ENCODE measurements at places on chromosomes 1 and 21.

DNA sequence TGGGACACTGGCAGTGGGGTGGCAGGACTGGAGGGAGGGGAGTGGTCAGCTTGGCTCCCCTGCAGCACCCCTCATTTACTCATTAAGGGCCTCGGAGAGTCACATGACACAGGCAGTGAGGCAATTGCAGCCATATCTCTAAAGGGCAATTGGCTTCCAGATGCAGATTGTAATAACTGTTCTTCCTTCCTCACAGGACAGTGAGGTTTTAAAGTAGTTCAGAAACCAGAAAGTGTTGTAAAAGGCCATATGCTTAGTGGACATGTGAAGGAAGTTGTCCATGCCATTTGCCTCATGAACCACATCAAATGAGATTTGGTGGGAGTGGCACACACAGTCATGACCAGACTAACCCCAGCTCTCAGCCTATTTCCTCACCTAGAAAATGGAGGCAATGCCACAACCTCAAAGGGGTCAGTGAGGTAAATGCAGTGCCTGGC, 11.1 kb downstream of the MTX1 start:
- peak; percentile 56 for DNase-seq

DNA sequence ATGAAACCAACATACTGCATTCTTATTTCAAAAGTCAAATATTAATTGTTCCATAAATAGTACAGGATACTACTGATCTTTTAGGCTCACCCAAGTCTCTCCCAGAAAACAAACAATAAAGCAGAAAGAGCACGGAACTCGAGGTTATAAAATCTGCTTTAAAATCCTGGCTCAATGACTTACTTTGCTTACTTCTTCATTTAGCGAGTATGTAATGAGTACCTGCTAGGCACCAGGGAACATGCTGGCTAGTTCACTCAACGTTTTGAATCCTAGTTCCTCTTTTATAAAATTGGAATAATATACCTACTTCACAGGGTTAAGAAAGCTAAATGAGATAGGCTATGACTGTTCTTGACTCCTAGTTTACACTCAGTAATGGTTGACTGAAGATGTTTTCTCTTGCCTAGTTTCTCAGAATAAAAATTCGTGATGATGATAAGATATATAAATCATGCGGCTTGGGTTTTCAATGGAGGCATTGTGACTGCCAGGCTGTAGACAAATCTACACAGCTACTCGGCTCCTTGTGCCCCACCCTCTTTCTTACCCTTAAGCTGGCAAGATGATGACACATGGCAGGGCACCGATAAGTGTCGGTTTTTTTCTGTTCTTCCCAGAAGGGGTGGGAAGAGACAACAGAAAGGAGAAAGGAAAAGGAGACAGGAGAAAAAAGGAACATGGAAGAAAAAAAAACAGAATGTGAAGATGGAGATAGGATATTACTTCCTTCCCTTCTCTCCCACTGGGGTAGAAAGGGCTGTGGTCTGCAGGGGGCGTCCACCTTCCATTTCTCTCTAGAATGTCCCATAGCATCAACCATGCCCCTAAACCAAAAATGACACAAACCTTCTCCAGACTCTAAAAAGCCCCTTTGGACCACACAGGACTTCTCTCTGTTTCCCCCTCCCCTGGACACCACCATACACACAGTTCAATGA, 507.1 kb downstream of the SMYD3 start:
- no peak for DNase-seq

DNA sequence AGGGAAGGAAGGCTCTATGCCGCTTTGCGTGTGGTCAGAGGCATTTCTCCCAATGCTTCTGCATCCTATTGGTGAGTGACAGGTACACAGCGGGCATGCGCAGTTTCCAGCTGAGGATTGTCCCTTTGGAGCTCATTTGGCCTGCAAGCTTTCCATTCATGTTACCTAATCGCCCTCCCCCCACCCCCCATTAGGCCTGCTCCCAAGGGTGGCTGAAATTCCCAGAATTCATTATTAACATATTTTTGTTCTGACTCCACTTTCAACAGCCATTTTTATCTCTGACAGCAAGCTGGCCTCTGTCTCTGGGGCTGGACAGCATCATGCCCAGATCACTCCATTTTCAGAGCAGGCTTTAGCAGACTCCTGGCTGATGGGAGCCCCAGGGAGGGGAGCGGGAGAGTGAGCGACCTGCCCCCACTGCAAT, 25.6 kb downstream of the MIS18A start:
- no peak for DNase-seq

DNA sequence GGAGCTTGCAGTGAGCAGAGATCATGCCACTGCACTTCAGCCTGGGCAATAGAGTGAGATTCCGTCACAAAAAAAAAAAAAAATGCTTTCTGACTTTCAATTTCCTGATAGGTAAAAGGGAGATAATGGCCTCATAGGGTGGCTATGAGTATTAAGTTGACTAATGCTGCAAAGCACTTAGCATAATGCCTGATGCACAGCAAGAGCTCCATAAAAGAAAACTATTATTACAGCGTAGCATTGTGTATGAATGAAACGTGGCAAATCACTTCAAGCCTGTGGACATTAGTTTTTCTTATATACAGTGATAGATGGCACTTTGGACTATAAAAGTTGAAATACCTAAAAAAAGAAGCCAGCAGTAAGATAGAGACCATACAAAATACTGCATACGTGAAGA, 16.8 kb downstream of the FNDC7 start:
- DNase-seq: no peak

DNA sequence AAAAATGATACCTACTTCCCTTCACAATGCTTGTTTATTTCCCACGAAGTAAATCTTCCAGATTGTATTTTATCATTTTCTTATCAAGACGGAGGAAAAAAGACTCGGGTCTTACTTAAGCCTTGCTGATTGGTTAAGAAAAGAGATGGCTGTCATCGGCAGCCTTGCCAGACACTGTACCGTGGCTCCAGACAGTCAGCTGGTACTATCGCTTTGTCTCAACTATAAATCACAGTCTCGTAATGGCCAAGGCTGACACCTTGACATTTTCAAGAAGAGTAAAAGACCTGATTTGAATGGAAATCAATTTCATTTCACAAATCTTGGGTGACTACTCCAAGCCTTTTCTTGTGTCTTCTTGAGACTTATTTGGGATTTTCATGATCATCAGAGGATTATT, 868.0 kb downstream of the USP25 start:
- DNase-seq: no peak

DNA sequence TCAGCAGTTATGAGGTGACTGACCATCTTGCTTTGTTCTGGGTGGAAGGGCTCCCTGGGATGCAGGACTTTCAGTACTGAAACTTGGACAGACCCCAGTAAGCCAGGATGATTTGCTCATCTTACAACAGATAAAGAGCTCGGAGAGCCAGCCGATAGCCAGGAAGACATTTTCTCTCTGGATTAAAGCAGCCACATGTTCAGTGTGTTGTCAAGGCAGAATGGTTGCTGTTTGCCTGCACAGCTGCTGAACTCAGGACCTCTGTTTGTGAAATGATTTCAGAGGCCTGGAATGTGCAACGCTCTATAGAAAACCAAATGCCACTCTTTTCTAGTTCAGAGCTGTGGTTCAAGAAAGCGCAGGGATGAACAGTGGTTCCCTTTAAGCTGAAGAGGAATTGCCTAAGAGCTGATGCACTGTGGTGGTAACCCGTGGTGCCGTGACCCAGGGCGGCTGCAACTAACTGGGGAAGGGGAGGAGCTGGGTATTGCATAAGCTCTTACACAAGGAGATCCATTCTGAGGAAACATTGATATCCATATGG, 40.7 kb downstream of the CASQ2 start:
- peak; percentile 62 for DNase-seq

GRCh38 chr21:42393443-42393950, 2.4 kb downstream of the TMPRSS3 start:
- DNase-seq: no peak

DNA sequence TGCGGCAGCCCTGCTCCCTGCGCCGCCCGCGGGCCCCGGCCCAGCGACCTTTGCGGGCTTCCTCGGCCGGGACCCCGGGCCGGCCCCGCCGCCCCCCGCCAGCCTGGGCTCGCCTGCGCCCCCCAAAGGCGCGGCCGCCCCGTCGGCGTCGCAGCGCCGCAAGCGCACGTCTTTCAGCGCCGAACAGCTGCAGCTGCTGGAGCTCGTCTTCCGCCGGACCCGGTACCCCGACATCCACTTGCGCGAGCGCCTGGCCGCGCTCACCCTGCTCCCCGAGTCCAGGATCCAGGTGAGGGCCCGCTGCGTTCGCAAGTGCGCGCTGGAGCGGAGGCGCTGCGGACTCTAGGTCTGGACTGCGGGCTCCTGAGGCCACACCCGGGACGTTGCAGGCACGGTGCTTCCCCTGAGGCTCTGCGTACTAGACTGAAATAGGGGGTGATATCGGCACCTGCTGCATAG, 351 bp downstream of the MIXL1 start:
- DNase-seq: peak; percentile 16

- no peak for DNase-seq
These were observed 33.9 kb upstream of the SDC3 start for GRCh38 chr1:30942326-30942963.

GRCh38 chr21:43703035-43703880, 15.7 kb upstream of the PDXK start:
- DNase-seq: peak; percentile 17

GRCh38 chr1:37560401-37561132, 3.8 kb downstream of the DNALI1 start:
- no peak for DNase-seq

- peak; percentile 13 for DNase-seq
These were observed 14.7 kb downstream of the MDM4 start for GRCh38 chr1:204530932-204531331.

DNA sequence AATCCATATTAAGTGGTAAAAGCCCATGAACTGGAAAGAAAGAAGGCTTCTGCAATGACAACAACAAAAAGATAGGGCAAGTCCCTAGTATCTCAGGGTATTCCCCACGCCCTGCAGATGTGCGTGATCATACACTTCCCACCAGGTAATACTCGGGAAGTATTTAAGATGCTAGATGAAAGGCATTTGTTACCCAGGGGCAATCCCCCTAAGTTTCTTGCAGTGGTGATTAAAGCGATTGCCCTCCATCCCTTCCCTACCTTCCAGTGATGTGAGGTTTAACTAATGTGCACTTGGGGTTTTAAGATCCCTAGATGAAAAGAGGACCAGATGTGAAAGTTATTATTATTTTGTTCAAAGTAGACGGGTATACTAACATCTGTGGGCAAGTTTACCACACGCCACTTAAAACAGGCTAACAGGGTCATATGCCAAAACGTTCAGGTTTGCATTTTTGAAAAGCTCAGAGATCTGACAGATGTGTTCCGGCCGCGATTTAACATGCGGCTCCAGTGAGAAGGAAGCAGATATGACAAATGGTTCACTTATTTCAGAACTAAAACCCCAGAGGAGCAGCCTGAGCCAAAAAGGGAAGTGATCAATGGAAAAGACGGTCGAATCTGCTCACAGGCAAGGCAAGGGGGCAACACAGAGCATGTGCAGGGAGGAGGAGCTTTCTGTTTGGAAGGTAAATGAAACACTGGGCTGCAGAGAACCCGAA, 17.4 kb downstream of the TIAM1 start:
- peak; percentile 8 for DNase-seq

- DNase-seq: no peak
These were observed 635.6 kb downstream of the PLA2G4A start for GRCh38 chr1:187464320-187464719.

- DNase-seq: no peak
These were observed 14.3 kb downstream of the EDEM3 start for GRCh38 chr1:184740344-184740743.

DNA sequence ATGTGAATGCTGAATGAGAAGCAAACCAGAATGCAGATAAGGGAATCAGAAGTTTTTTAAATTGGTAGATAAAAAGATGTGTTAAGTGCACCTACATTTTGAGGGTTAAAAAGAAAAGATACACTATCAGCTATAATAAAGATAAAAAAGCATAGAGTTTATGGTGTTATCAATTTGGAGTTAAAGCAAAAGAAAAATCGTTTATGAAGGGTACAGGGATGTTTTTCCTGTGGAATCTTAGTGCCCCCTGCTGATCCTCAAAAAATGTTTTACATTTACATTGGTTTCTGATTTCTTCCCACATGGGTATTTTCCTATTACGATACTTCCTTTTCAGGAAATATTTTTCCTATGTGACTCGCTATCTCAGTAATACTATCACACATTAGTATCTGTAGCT, 293.5 kb downstream of the MRPL39 start:
- peak; percentile 68 for DNase-seq

- no peak for DNase-seq
These were observed 22.8 kb downstream of the RAB7B start for GRCh38 chr1:205980237-205980870.

DNA sequence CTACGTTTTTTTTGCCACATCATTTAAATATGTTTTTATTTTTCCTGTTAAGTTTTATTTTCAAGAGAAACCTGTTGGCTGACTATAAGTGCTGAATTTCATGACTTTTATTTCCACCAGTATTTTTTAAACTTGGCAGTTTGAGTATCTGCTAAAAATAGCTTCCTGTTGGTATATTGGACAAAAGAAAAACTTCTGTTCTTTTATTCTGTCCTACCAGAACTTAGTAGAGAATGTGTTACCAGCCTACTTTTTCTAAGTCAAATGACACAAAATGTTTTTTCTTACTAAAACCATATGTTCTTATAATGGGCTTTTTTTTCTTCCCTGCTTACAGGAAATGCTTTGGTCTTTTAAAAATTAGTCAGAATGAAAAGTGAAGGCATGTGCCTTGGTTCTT, 7.6 kb downstream of the DR1 start:
- DNase-seq: no peak

DNA sequence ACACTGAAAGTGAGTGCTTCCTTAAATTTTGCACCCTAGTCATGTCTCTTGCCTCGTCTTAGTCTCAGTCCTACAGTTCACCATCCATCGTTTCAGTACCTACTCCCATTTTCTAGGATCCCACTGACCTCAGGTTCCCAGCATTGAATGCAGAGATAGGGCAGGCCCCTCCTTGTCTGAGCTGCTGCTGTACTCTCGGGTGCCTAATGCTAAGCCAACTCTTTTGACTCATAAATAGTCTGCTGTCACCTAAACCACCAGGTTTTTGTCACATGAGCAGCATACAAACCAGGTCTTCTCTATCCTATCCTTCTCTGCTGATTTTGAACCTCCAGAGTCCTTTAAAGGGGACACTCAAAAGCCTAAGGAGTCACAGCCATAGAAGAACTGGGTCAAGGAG, 3.0 kb downstream of the ARHGAP30 start:
- no peak for DNase-seq

Data from ELR (cell line).